ENCODE measurements at places on chromosomes 2 and 18.

DNA sequence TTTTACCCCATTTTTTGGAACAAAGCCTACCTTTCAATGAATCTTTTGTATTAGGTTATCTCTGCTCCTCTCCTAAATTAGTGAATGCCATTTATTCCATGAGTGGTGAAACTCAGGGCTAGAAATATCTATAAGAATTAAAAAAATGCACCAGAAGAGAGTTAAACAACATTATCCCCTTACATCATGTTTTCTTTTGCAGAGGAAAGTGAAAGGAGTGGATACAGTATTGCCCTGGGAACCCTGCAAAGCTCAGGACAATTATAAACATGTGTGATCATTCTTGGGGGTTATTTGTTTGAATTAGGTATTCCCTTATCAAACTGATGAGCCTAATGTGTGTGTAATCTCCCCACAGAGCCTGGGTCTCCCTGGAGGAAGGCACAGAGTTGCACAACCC, 559.2 kb downstream of the RNF144A start:
- DNase-seq: no peak

DNA sequence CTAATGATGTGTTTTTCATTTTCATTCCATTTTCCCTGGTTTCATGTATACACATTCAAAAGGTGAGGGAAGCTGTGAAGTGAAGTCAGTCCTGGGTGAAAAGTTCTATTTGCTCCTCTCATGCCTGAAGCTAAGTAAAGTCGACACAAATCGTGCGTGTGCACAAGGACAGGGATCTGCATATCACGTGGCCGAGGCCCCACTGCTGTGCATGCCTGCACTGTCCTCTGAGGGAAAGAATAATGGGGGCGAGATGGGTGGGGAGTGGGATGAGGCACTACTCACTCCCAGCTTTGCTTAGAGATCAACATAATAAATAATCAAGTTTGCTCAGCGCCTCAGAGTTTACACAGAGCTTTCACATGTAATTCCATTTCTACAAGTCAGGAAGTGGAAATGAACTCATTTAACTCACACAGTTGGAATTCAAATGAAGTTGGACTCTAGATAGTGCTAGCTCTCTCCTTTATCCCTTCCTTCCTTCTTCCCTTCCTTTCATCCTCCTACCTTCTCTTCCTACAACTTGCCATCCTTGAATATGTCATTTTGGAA, 5.1 kb upstream of the PTPRM start:
- no peak for DNase-seq

DNA sequence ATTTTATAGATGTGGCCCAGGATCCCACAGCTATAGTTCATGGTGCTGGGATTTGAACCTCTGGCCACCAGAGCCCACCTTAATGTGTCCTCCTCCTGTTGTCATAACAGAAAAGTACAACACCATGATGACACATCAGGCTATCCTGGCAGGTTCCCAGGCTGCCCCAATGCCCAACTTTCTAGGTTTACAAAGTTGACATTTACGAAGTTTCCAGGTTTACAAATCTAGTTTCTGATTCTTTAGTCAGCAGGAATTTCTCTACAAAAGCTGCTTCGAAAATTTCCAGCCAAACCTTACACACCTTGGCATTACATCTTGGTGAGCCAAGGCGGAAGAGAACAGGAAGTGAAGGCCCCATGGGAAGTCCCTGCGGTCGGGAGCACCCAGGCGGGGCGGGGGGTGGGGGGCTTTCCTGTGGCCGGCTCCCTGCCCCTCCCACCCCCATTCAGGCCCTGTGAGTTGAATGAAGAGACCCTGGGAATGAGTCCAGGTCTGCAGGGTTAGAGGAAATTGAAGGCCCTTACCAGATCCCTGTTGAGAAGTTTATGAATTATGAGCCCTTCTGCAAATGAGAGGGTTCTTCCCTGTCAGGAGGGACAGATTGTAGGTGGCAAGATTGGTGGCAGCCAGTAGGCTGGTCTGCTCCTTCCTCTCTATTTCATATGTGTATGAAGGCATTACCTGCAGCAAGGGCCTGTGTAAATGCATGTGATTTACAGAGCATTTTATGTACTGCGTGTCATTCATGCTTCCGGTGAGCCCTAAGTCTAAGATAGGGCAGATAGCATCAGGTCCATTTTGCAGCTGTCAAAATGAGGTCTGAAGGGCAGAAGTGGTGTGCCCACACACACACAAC, 11.1 kb upstream of the IL1RN start:
- DNase-seq: no peak

DNA sequence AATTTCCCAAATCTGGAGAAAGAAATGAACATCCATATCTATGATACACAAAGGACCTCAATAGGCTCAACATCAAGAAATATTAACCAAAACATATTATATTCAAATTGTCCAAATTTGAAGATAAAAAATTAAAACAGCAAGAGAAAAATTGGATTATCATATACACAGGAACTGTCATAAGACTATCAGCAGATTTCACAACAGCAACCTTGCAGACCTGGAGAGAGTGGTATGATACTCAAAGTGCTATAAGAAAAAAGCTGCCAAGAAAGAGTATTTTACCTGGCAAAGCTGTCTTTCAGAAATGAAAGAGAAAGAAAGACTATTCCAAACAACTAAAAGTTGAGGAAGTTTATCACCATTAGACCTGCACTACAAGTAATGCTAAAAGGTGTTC, 711.9 kb upstream of the RAB6C start:
- no peak for DNase-seq

DNA sequence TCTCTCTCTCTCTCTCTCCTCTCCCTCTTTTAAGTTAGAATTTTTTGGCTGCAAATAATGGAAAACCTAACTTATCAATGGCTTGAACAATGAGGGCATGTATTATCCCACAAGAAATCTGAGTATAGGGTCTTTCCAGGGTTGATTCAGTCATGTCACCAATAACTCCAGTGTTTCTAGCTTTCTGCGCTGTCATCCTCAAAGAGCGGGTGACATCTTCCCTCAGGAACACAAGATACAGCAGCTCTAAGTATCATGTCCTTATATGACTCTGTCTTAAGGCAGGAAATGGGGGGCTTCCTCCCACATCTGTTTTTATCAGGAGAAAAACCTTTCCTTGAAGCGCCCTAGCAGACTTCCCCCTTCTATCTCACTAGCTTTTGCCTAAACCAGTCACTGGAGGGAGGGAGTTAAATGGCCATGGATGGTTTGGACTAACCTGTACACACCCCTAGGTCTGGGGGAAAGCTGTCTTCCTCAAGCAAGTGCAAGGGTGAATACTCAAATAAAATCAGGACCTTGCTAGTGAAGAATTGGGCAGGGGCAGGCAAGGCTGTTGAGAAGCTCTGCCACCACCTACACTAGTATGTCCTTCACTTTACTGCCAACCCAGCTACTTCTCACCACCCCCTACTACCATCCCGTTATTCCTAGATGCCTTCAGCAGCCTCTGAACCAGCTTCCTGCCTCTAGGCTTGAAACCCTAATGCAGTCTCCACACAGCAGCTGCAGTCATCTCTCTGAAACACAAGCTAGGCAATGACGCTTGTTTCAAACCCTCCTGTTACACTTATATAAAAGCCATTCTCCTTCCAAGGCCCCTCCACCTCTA, 7.5 kb upstream of the TUBA4A start:
- no peak for DNase-seq

GRCh38 chr2:67922080-67922785, 140.6 kb downstream of the C1D start:
- DNase-seq: no peak
